Activated naive CD8-positive, alpha-beta T cell treated with anti-CD3 and anti-CD28 coated beads, Interleukin-2, amount 50 U/mL, for 16 hours (primary cell): ENCODE measurements at places on chromosomes 5 and 9.

GRCh38 chr9:13088720-13089427, 190.6 kb downstream of the MPDZ start:
- no peak for DNase-seq

DNA sequence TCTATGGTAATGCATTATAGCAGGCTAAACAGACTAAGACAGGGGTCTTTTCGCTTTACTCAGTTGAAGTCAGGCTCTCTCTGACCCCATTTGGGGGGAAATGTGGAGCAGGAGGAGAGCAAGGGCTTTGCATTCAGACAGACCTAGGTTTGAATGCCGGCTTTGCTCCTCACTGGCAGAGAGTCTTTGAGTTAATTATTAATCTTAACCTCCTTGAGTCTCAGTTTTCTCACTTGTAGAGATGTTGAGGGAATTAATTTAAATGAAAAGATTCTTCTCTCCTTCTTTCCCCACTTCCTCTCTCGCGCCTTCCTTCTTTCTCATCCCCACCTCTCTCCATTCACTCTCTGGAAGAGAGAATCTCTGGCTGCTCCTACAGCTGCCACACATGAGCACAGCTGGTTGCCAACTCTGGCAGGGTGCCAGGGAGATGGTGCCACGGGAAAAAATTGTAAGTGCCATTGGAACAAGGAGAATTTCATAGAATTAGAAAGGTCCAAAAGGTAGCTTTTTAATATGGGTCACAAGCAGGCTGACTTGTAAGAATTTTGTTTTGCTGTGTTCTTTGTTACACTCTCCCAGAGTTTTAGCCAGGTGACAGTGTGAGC, 25.2 kb upstream of the GLRA1 start:
- DNase-seq, result no peak

- DNase-seq, result no peak
Measured at GRCh38 chr9:4214486-4214885, 85.4 kb downstream of the GLIS3 start.

GRCh38 chr5:139723986-139724587, 71.5 kb upstream of the PSD2 start:
- DNase-seq, result no peak

- no peak for DNase-seq
Measured at GRCh38 chr5:3107156-3107611, 355.7 kb upstream of the IRX2 start.
